OCI-M1 (cell line): ENCODE measurements at places on chromosomes 7 and 10.

- DNase-seq: peak; percentile 15
Observed at GRCh38 chr10:26737730-26738129, 40.2 kb downstream of the PDSS1 start.

GRCh38 chr7:42880392-42880791 lies 31.5 kb downstream of the C7orf25 start:
- DNase-seq: no peak

GRCh38 chr7:108561047-108561619 lies 8.4 kb downstream of the THAP5 start:
- no peak for DNase-seq

- DNase-seq: no peak
Observed at GRCh38 chr10:21728618-21729017, 194.6 kb downstream of the MLLT10 start.

GRCh38 chr7:117123311-117123926 lies 170.1 kb downstream of the ST7 start:
- no peak for DNase-seq

DNA sequence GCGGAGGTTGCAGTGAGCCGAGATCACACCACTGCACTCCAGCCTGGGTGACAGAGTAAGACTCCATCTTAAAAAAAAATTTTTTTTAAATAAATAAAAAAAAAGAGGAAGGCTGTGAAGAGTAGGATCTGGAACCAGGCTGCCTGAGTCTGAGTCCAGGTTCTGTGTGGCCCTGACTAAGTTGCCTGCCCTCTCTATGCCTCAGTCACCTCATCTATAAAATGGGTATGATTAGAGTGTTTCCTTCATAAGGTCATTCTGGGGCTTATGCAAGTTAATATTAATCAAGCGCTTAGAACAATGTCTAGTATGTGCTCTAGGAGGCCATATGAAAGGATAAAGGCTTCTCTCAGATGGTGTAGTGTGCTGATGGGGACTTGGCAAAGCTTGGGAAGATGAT lies 12.3 kb downstream of the COL26A1 start:
- no peak for DNase-seq

DNA sequence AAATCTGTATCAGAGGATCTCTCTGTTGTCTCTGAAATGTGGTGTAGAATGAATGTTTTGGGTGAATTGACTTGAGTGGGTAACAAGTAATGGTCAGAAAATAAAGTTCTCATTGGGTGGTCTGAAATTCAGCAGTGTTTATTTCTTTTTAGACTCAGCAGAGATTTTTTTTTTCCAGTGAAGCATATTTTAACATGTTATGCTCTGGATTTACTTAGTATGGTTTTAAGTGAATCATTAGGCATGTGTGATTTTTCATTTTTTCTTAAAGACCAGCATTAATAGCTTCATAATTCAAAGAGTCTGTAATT lies 63.5 kb downstream of the REEP3 start:
- no peak for DNase-seq
